Right lobe of liver (tissue), 6 donors: ENCODE measurements at places on chromosomes 7 and 10. TPM values are rescaled to one million over a fixed set of nuclear protein-coding genes. Genes with fewer than 3 reads are reported as not detected.

DNA sequence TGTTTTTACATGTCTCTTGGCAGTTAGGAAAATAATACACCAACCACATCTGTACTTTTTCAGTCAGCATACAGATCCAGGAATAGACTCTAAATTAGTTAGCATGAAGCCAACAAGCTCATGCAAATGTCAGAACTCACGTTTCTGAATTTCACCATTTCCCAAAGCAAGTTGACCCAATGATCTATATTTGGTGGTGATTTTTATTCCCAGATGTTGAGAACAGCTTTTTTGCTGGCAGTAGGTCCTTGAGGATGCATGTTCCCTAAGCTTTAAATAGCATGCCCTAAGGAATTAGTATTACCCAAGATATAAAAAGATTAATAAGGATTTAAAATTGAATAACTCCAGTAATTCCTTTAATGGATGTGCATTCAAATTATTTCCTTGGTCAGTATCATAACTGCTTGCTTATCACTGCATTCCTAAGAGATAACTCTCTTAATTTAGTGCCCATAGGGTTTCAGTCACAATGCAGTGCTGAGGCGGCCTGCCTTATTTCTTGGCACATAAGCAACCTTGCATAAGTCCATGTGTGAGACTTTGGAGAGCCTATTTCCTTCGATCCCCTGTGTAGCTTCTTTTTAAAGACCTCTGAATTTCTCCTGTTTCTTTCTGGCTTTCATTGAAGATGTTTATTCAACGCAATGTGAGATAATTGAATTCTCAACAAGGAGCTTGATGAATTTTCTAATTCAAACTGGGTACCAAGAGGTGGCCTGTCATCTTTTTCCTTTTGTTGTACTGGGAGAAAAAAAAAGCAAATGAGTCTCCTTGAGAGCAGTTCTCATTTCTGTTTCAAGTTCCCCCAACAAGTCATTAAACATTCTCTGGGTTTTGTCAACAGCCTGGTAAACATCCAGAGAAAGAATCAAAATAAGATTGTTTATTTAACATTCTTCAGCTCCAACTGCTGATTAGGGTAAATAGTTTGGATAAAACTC is 135.3 kb upstream of the MEOX2 start:
- no peaks in the 10 kb centered on the region for H3K36me3 ChIP-seq
- DNase-seq = no peak
- no peaks in the 10 kb centered on the region for H3K4me1 ChIP-seq
- H3K27ac ChIP-seq = no peak overlapping the region
- H3K27me3 ChIP-seq = no peaks in the 10 kb centered on the region

DNA sequence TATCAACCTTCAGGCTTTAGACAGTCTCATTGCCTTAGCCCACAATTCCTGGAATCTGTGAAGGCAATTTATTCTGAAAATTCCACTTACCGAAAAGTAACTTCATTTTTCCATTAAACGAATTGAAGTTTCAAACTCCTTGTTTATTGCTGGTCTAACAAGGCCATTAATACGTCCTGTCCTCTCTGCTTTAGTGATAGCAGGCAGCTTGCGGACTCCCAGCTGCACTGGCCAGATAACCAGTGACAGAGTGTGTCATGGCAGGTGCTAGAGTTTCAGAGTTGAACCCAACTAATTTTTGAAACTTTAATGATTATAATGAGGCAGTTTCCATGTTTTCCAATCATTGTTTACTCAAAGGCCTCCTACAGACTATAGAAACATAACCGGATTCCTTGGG is 31.1 kb downstream of the LOXL4 start:
- H3K27ac ChIP-seq = no peak overlapping the region
- H3K4me1 ChIP-seq = no peaks in the 10 kb centered on the region
- DNase-seq = no peak
- peaks cover 6% of the 10 kb centered on the region for H3K36me3 ChIP-seq
- no peaks in the 10 kb centered on the region for H3K27me3 ChIP-seq

GRCh38 chr10:31942892-31943291 is 14.3 kb upstream of the ARHGAP12 start:
- H3K4me3 ChIP-seq = peak overlapping the region; percentile 4
- H3K27ac ChIP-seq = peak overlapping the region; percentile 67
- H3K4me1 ChIP-seq = no peaks in the 10 kb centered on the region
- DNase-seq = no peak
- H3K36me3 ChIP-seq = no peaks in the 10 kb centered on the region

DNA sequence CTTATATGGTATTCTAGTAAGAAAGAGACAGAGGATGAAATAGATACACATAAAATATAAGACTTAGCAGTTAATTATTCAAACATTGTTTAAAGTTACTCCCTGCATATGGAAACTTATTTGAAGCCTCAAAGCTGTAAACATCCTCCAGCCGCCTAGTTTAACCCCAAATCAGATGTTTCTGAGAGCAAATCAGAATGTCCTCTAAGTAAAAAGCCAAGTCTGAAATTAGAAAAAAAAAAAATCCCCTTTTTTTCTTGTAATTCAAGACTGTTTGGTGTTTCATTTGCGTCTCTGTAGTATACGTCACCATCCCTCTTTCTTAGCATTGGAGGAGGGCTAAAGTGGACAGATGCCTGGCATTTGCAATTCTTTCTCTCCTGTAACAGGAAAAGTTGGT is 46.4 kb downstream of the TMEM26 start:
- no peak overlapping the region for H3K4me3 ChIP-seq
- no peaks in the 10 kb centered on the region for H3K36me3 ChIP-seq
- H3K27ac ChIP-seq = no peak overlapping the region
- DNase-seq = no peak
- no peaks in the 10 kb centered on the region for H3K27me3 ChIP-seq
- H3K4me1 ChIP-seq = peaks cover 16% of the 10 kb centered on the region

DNA sequence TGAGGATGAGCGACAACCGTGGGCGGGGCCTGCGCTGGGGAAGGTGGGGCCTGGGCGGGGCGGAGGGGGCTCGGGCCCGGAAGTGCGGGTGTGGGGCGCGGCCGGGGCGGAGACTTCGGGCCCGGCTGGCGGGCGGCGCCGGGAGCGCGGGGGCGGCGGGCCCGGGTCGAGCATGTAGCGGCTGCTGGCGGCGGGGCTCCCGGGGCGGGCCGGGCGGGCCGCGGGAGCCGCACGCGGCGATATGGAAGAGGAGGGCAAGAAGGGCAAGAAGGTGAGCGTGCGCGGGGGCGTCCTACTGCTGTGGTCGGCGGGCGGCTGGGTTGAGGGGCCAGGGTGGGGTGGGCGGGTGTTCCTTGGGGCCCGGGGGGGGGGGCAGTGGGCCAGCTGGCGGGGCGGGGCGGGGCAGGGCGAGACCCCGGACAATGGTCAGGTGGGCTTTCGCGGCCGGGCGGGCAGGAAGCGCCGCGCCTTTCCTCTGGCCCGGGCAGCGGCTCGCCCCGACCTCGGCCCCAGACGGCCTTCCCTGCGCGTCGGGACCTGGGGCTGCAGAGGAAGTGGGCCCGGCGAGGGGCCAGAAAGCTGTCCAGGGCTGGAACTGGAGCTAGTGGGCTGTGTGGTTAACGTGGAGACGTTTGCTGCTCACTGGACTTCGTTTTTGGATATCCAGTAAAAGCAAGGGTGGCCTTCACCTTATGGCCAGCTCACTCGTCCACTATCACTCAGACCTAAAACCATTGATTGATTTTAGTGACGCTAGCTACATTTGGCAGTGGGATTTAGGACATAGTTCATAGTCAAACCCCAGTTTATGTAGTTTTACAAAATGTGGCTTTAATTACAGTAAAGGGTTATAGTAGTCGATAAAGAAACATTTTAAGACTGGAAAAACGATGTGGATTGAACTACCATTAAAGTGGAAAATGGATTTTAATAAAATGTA is at the start of gene CCM2:
TSS of gene CCM2 (plus strand) at position 109 of the 940 bp plus-strand sequence. CDS start at position 242, 133 bp downstream.
- H3K27me3 ChIP-seq = no peaks in the 10 kb centered on the region
- DNase-seq = peak; percentile 70
- no peaks in the 10 kb centered on the region for H3K4me1 ChIP-seq
- peak within 1 kb of the TSS; percentile 82 for H3K4me3 ChIP-seq
- H3K27ac ChIP-seq = peak within 1 kb of the TSS; percentile 85
- H3K36me3 ChIP-seq = no peaks in the 10 kb centered on the region

GRCh38 chr10:84214612-84215235 is 10.6 kb downstream of the LRIT2 start:
- H3K27me3 ChIP-seq = no peaks in the 10 kb centered on the region
- no peaks in the 10 kb centered on the region for H3K36me3 ChIP-seq
- no peak for DNase-seq
- no peak overlapping the region for H3K4me3 ChIP-seq

DNA sequence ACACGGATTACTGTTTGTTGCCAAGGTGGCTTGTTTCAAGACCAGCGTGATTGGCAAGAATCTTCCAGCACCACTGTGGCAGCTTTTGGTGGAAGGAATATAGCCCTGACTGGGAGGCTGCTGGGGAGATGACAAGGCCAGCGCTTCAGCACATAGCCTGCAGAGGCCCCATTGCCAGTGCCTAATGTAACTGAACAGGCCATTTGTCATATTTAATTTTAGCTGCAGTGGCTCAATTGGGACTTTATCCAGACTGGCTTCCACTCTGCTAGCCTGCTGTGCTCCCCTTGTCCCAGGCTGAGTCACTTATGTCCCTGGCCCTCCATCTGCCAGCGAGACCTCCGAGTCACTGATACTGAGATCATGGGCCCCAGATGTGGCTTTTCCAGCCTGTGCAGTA is 483.1 kb downstream of the GALNT17 start:
- H3K36me3 ChIP-seq = no peaks in the 10 kb centered on the region
- H3K4me3 ChIP-seq = no peak overlapping the region
- DNase-seq = no peak

- no peaks in the 10 kb centered on the region for H3K36me3 ChIP-seq
- no peaks in the 10 kb centered on the region for H3K27me3 ChIP-seq
- no peak overlapping the region for H3K4me3 ChIP-seq
- H3K4me1 ChIP-seq = peaks cover 7% of the 10 kb centered on the region
Measured at GRCh38 chr7:132399367-132399766, 176.9 kb downstream of the PLXNA4 start.

GRCh38 chr7:76292213-76292573 is 10.3 kb upstream of the HSPB1 start:
- no peaks in the 10 kb centered on the region for H3K27me3 ChIP-seq
- H3K4me1 ChIP-seq = no peaks in the 10 kb centered on the region
- H3K4me3 ChIP-seq = peak overlapping the region; percentile 27
- no peaks in the 10 kb centered on the region for H3K36me3 ChIP-seq
- peak overlapping the region; percentile 96 for H3K27ac ChIP-seq
- no peak for DNase-seq

- DNase-seq = no peak
- no peak overlapping the region for H3K27ac ChIP-seq
Measured at GRCh38 chr10:8061274-8062211, 7.1 kb downstream of the GATA3 start.

GRCh38 chr10:43867113-43867512 is 218.4 kb upstream of the ZNF32 start:
- no peak overlapping the region for H3K27ac ChIP-seq
- no peak overlapping the region for H3K4me3 ChIP-seq
- H3K4me1 ChIP-seq = peaks cover 24% of the 10 kb centered on the region
- no peak for DNase-seq
- H3K36me3 ChIP-seq = no peaks in the 10 kb centered on the region
- no peaks in the 10 kb centered on the region for H3K27me3 ChIP-seq

DNA sequence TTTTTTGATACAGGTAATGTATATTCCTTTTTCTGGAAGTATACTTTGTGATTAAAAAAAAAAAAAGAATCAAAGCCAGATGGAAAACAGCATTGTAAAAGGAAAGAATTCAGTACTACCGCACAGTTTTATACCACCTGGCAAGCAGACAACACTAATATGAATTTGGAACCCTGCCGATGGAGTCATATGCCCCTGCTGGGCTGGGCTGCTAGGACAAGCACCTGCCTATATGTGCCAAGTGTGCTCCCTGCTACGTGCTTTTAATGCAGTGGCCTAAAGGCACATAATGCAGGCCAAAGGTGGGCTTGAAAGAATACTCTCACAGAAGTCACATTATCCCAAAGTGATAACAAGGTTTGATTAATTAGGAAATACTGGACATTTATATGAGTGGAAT is 29.8 kb upstream of the WAC start:
- H3K4me3 ChIP-seq = no peak overlapping the region
- no peak overlapping the region for H3K27ac ChIP-seq
- H3K27me3 ChIP-seq = no peaks in the 10 kb centered on the region
- DNase-seq = no peak

GRCh38 chr10:13839430-13839990 is 252.7 kb downstream of the PRPF18 start:
- no peak for DNase-seq
- no peaks in the 10 kb centered on the region for H3K27me3 ChIP-seq
- no peak overlapping the region for H3K4me3 ChIP-seq
- no peak overlapping the region for H3K27ac ChIP-seq
- H3K4me1 ChIP-seq = no peaks in the 10 kb centered on the region

- H3K27me3 ChIP-seq = no peaks in the 10 kb centered on the region
- H3K4me1 ChIP-seq = no peaks in the 10 kb centered on the region
- DNase-seq = no peak
- H3K36me3 ChIP-seq = no peaks in the 10 kb centered on the region
- H3K27ac ChIP-seq = no peak overlapping the region
- H3K4me3 ChIP-seq = no peak overlapping the region
Measured at GRCh38 chr10:32600317-32600716, 154.4 kb downstream of the CCDC7 start.

DNA sequence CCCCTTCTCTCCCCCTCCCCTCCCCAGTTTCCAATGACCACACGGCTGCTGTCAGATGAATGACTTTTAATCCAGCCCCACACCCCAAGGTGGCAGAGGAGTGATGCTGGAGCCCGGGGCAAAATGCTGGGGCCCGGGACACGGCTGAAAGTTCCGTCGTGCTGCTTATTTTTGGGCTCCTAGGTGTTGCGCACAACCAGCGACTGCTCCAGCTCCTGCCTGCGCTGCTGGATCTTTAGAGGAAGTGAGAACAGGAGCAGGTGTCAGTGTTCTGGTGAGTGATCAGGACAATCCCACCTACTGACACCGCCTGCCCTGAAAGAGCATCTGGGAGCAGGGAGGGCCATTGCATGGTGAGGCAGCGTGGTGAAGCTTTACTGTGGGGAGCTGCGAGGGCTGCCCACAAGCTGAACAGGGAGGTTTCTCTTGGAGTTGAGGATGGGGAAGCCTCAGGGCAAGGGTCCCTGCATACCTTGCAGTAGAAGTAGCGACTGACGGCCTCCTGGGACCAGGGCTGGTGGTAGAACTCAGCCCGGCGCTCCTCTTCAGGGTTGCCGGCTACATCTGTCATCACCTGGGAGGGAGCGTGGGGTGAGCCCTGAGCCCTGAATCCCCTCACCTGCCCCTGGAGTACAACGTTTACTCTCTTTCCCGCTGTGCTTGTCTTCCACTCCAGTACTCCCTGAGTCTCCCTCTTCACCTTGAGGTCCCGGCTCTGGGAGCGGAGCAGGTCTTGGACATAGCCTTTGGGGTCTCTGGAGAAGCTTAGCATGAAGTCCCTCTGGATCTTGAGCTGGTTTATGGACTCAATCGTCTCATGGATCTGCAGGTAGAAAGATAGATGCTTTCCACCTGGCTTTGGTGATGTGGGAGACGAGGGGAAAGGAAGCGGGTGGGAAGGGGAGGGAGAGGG is 6.9 kb downstream of the CHPF2 start:
- no peaks in the 10 kb centered on the region for H3K27me3 ChIP-seq
- no peak overlapping the region for H3K27ac ChIP-seq
- DNase-seq = no peak
- no peak overlapping the region for H3K4me3 ChIP-seq

NPC1L1 gene
- 17.3 TPM for total RNA-seq

PSMA2 gene
- 77.5 TPM for total RNA-seq

EPHA1 gene
- 18.1 TPM for total RNA-seq

HSPA14 gene
- total RNA-seq = 5.5 TPM

GHRHR gene
- 0.60 TPM for total RNA-seq

FGFBP3 gene
- total RNA-seq = 0.19 TPM

ZNF503 gene
- 3.8 TPM for total RNA-seq
